ENCODE measurements at places on chromosomes 3 and 15.

- DNase-seq: no peak
Observed at GRCh38 chr3:54094926-54095325, 27.4 kb upstream of the CACNA2D3 start.

GRCh38 chr15:97522347-97522746, 438.2 kb upstream of the ARRDC4 start:
- no peak for DNase-seq

GRCh38 chr3:134904241-134904771, 109.2 kb downstream of the EPHB1 start:
- DNase-seq: no peak

GRCh38 chr3:27213450-27213849, 155.7 kb downstream of the NEK10 start:
- no peak for DNase-seq

GRCh38 chr3:119401069-119401468, 62.3 kb downstream of the TMEM39A start:
- DNase-seq: no peak

DNA sequence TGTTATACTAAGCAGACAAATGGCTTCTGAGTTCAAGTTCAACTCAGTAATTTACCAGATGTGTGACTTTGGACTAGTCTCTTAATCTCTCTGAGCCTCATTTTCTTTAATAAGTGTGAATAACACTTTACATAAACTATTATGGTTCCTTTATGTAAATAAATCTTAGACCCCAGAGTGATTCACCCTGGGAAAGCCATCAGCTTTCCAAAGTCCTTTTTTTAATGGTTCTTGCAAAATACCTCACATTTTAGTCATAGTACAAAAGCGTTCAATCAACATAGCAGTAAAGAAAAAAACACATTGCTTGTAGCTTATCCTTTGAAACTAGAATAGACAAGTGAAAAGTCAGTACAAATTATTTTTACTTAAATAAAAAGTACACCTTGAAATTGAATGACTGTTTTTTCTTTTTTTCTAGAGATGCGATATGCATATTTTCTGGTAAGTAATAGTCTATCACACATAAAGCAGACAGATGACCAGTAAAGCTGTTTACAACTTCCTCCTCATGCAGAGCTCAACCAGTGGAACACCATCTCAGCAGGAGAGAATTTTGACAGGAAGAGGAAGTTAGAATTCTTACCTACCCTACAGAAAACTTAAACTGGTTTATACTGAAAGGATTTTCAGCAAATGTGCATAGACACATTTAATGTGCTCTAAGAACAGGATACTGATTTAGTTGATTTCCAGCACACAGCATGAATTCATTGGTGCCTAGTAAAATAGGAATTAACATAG, 123.0 kb upstream of the AGBL1 start:
- DNase-seq: no peak

DNA sequence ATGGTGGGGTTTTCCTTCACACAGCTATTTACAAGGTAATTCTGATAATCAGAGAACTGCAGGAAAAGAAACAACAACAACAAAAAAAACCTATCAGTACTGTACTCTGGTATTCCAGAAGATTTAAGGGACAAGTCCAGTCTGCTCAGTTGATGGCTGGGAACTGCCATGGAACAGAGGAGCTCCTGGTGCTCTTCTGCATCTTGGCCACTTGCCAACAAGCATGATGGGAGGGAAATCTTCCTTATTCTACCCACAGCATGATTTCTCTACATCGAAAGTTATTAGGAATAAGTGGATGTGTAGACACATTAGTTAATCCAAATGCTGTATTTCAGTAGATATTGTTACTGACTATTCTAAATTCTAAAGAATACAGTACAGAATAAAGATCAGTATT, 51.7 kb downstream of the RASGRP1 start:
- DNase-seq: no peak

GRCh38 chr3:132469326-132469725, 52.0 kb downstream of the DNAJC13 start:
- no peak for DNase-seq

DNA sequence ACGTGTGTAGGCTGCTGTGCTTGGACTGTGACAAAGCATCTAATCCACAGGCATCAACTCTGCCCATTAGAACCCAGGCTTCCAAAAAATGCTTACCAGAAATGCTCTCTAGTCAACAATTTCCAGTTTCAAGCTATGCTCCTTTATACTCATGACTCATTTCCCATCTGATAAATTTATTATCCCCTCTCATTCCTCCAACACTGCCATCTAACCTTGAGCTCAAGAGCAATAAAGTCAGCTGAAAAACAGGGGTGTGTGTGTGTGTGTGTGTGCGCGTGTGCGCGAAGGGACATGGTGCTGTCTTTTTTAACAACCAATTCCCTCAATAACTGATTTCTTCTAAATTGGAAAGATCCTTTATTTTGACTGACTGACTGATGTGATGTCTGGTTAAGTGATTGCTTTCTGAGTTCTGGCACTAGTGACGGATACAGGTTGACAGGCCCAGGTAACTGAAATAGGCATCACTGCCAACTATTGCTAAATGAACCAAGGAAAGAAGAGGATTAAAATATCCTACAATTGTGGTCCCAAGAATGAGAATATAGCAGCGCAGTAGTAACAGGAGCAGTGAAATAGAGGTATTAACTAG, 405.5 kb downstream of the ZNF385D start:
- no peak for DNase-seq

DNA sequence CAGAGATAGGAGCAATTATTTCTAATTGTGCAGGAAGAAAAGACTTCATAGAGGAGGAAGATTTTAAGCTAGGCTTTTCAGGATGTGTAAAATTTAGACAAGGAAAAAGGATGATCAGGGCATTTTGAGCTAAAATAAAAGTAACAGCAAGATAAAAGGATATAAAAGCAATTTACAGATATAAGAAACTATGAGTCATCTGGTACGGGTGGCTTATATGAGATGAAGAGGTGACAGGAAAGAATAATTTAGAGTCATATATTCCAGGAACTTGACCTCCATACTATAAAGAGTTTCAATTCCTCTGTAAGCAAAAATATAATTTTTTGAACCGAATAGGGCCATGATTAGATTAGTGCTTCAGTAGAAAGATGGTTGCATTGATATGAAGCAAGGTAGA, 273.7 kb downstream of the RBMS3 start:
- no peak for DNase-seq

Measured in tibial artery (tissue), 4 donors.